Cortex of kidney (tissue), 1 donor: ENCODE measurements at places on chromosomes 16 and 17.

GRCh38 chr16:68404736-68405345, 43.5 kb downstream of the SMPD3 start:
- no peak for DNase-seq

GRCh38 chr16:1740781-1741490, 30.4 kb downstream of the NME3 start:
- no peak for DNase-seq

- DNase-seq = no peak
Measured at GRCh38 chr17:82893779-82894178, 54.0 kb upstream of the ZNF750 start.

DNA sequence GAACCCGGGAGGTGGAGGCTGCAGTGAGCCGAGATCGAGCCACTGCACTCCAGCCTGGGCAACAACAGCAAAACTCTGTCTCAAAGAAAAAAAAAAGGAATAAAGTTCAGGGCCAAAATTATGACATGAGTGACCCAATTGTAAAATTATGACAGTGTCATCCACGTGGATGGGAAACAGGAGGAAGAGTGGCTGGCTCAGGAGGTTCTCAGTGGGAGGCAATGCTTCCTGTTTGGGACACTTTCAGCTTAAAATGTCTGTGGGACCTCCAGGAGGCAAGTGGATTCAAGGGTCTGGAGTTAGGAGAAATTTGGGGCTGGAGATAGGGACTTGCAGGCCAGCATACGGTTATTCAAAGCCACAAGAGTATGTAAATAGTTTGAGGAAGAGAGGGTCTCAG, 8.0 kb upstream of the STX4 start:
- no peak for DNase-seq

DNA sequence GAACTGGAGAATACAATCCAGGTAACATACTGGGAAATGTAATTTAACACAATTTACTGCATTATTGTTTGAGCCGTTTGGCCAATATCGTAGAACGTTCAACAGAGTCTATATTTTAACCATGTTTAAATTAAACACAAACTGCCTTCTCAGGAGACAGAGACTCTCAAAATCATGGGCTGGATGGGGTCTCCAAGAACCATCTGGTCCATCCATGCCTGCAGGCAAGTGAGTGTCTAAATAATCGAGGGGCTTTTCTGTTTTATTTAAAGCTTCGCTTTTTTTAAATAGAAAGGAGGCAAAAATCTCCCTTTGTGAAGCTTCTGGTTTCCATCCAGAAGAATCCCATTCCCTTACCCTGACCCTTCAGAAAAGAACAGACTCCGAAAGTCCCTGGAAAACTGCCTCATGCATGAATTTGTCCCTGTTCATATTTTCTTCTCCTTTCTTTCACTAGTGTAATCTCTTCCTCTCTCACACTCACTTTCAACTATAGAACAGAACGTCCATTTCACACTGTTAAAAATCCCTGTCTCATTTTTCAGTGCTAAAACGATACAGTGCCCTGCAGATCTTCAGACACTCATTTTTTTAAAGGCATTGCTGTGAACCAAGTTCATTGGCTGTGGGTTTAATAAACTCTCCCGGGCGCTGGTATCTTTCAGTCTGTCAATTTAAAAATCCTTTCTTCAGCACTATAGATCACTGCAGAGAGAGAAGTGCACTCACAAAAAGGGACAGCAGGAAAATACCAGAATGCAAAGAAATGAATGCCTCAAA, 111.4 kb upstream of the TOM1L1 start:
- no peak for DNase-seq

GRCh38 chr17:45837603-45838002, 7.1 kb upstream of the SPPL2C start:
- DNase-seq = no peak

- no peak for DNase-seq
Measured at GRCh38 chr17:1011138-1011537, 14.2 kb downstream of the TIMM22 start.

DNA sequence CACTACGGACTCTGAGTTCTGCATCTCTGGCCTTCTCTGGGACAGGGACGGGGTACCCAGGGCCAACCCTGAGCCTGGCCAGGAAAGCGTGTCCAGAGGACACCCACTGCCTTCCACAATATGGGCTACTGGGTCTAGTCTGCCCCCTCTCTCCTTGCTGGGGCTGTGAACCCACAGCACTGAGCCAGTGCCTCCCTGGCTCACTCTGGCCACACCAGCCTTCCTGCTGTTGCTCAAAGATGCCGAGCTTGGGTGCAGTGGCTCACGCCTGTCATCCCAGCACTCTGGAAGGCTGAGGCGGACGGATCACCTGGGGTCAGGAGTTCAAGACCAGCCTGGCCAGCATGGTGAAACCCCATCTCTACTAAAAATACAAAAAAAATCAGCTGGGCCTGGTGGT, 24.8 kb downstream of the PITPNM3 start:
- DNase-seq = no peak

GRCh38 chr17:83152745-83153611, 73.6 kb downstream of the METRNL start:
- no peak for DNase-seq

DNA sequence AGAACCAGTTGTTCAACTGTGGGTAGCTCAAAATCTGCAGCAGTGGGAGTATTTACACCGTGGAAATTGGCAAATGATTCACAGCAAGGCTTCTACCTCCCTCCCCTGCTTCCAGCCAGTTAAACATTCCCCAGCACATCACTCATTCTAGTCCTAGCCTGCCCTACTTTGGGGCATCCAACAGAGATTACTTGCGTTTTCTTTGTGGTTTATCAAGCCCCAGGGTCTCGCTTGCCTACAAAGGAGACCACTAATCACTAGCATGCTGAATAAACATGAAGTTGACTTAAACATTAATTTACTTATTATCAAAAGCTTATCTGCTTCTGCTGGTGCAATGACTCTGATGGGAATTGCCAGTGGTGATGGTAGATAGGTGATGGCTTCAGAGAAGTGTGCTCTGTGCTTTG, 94.5 kb downstream of the MARF1 start:
- DNase-seq = no peak

- DNase-seq = no peak
Measured at GRCh38 chr16:14286368-14287230, 215.5 kb downstream of the MRTFB start.

- DNase-seq = no peak
Measured at GRCh38 chr17:44314031-44314430, 5.6 kb downstream of the RUNDC3A start.

GRCh38 chr16:3283543-3284447, 504 bp downstream of the ZNF263 start:
- DNase-seq = no peak

DNA sequence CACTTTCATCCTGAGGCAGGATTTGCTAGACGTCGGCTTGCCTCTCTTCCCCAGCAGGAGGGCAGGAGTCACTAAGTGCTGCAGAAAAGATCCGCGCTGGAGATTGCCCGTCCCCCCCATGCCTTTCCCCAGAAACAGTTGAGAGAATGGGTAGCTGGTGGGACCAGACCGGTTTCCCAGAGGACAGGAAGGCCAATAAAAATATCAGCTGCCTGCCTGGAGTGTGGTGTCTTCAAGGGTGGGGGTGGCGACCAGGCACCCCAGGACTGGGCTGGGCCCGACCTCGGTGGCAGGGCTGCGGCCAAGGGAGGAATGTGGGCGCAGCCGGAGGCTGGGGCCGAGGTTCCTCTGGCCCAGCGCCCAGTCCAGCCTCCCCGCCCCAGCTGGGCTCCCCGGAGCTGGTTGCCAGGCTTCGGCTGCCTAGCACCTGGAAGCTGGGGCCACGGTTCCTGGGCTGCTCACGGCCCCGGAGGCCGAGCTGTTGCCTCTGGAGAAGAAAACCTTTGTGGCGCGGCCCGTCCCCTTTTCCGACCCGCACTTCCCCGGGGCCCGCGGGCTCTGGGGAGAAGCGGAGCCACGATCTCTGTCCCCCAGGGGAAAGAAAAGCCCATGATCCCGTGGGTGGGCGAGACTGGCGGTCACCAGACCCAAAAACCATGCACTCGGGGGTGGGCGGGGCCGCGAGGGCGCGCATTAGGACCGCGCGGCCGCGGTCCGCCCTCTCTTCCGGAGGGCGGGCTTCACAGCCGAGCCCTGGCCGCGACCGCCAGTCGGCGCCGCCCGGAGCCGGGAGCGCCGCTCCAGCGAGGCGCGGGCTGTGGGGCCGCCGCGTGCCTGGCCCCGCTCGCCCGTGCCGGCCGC, at the start of gene TRAF4:
TSS of gene TRAF4 (plus strand) at position 769 of the 861 bp plus-strand sequence. CDS start 102 bp downstream, outside the sequence.
- no peak for DNase-seq

DNA sequence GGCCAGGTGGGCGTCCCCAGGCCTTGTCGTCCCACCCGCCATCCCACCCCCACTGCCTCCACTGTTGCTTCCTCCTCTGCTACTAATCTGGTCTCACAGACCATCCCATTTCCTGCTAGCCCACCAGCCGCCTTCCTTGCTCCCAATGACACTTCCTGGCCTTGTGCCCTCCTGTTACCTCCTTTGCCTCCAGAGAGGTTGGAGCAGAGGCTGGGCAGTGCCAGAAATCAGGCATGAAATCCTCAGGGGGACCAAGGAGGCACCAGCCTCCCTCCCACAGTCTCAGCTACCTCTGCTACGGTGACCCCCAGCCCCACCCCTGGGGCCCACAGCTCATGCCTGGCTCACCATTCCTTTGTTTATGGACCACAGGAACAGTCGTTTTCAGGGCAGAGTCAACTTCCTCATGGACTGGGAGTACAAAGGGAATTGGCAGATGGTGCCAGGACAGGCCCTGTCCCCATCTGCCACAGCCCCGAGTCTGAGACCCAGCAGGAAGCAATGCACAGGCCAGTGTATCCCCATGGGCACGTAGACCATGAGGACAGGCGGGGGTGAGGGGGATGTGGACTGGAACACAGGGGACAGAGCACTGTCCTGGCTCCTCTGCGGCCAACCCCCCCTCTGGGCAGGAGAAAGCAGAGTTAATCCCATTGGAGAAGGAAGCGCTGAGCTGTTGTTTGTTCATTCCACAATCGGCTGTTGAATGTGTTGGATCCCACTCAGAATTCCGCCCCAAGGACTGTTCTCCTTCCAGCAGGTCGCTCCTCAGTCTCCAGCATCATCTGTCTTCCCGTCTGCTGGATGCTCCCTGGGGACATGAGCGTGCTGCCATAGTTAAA, 2.2 kb upstream of the CDH5 start:
- no peak for DNase-seq

GRCh38 chr17:67435786-67436185, 58.7 kb downstream of the PITPNC1 start:
- no peak for DNase-seq

DNA sequence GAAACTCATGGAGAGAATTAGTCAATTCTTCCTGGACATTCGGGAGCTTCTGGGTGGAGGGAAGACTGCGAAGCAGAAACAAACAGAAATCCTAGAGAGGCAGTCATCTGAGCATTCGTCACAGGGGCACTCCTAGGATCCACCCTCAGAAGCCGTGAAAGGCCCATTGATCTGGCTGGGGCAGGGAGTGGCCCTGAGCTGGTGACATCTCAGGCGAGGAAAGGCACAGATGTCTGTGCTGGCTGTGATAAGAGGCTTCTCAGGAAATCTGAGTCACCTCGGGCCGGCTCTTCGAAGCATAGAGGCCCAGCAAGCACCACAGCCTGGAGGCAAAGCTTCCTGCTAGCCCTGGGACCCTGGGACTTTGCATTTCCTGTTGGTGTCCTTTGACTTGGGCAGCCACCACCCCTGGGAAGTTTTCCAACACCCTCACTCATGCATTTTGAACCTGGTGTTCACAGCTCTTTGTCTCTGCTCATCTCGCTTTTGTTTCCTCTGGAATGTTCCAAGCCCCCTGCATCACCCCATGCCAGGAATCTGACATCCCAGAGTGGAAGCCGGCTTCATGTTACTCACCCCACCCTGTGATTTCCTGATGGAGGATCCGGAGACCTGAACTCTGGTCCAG, 23.3 kb upstream of the CDRT4 start:
- DNase-seq = no peak

GRCh38 chr16:10500582-10500981, 79.8 kb downstream of the EMP2 start:
- no peak for DNase-seq

GRCh38 chr17:31888124-31888523, 13.4 kb downstream of the UTP6 start:
- DNase-seq = no peak

DNA sequence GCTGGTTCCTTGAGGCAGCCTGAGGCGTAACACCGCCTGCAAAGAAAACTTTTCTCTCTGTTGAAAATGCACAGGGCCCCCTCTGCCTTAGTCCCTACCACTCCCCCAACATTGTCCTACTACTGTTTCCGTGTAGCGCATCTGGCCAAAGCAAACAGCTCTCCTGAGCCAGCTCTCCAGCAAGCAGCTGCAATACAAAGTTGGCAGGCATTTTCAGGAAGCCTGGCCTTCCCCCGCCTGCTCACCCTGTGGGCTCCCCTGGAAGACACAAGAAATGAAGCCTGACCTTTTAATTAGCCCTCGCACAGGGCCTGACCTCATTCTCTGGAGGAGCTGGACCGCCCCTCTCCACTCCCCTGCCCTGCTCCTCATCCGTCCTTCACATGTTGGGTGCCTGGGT, 66.7 kb downstream of the SOX9 start:
- DNase-seq = no peak

GRCh38 chr16:29926711-29927052, 656 bp upstream of the KCTD13 start:
- DNase-seq = no peak

DNA sequence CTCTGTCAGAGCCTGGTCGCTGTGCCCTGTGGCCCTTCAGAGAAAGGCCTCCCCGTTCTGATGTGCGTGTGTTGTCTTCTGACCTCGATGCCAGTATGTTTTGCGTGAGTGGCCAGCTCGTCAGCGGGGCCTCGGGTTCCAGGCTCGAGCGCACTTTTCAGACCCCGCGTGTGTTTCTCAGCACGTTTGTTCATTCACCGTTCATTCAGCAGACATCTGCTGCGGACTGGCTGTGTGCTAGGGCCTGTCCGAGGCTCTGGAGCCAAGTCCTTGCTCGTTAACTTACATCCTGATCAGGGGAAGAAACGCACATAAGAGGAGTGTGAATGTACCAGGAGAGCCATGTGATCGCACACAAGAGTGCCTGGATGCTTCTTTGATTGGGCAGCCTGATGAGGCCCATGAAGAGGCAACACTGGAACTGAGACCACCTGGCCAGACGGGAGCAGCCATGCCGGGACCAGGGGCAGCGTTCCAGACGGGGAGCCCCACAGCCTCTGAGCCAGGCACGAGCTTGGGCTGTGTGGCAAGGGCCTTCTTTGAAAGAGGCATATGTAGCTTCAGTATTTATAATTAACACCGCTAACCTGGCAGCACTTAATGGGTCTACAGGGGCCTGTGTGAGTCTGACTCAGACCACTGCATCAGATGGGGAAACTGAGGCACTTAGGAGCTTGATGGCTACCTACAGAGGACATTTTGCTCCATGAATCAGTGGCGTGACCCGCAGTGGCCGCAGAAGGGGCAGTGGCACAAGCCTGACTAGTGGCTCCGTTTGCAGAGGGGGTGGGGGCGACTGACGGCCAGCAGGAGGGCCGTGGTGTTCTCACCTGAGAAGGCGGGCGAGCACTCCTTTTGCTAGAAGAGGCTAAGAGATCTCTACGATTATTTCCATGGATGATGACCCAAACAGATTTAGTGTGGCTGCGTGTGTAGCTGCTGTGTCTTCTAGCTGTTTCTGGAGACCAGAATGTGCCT, 187.9 kb upstream of the CHMP6 start:
- no peak for DNase-seq

DNA sequence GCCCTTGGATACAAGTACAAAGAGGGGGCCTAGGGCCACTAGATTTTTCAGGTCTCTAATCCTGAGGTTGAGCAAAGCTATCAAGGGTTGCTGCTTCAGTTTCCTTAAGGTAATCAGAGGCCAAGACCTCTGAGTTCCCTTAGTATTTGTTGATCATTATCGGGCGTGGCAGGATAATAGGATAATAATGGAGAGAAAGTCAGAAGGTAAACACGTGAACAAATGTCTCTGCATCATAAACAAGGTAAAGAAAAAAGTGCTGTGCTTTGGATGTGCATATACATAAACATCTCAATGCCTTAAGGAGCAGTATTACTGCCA, 41.5 kb upstream of the YPEL2 start:
- DNase-seq = no peak
